ENCODE measurements at places on chromosomes 16 and 17.

DNA sequence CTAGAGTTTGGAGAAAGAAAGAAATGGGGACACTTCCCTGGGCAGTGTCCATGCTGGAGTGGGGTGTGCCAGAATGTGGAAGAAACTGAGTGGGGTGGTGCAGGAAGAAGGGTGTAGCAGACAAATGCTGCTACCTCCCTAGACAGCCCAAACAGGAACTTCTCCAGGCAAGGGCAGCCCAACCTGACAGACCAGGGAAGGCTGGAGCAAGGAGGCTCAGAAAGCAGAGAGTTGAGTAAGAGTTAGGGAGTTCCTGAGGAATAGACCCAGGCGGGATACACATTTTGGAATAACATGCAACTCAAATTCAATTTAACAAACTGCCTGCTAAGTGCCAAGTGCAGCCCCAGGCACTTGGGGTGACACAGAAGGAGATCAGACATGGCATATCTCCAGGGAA lies 1.0 kb upstream of the MYO18A start:
- DNase-seq, result no peak

DNA sequence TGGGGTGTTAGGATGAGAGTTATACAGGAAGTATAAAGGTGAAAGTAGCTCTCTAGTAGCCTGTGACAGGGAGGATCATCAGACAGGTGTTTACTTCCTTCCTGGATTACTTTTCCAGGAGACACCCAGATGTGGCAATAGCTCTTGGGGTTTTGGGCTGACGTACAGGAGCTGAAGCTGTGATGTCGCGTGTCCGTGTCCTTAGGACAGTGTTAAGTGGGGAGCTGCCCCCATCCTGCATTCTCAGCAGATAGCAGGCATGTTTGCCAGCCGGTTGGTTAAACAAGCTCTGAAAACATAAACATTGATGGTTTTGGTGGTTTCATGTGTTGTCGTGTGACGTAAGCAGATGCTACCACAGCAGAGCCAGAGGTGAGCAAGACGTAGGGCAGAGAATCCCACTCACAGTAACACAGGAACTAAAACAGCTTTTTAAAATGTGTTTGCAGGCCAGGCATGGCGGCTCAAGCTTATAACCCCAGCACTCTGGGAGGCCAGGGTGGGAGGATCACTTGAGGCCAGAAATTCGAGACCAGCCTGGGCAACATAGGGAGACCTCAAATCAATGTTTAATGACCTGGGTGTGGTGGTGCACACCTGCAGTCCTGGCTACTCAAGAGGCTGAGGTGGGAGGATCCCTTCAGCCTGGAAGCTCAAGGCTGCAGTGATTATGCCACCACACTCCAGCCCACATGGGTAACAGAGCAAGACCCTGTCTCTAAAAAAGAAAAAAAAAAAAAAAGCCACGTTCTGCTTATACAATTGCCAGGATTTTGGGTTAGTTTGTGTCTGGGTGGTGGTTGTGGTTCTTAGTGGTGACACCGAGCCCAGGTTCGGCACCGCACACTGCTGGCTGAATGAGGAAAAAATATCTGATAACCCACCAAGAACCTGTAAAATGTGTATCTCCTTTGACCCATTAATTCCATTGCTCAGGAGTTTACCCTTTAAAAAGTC lies 18.2 kb upstream of the IL17C start:
- DNase-seq, result no peak

DNA sequence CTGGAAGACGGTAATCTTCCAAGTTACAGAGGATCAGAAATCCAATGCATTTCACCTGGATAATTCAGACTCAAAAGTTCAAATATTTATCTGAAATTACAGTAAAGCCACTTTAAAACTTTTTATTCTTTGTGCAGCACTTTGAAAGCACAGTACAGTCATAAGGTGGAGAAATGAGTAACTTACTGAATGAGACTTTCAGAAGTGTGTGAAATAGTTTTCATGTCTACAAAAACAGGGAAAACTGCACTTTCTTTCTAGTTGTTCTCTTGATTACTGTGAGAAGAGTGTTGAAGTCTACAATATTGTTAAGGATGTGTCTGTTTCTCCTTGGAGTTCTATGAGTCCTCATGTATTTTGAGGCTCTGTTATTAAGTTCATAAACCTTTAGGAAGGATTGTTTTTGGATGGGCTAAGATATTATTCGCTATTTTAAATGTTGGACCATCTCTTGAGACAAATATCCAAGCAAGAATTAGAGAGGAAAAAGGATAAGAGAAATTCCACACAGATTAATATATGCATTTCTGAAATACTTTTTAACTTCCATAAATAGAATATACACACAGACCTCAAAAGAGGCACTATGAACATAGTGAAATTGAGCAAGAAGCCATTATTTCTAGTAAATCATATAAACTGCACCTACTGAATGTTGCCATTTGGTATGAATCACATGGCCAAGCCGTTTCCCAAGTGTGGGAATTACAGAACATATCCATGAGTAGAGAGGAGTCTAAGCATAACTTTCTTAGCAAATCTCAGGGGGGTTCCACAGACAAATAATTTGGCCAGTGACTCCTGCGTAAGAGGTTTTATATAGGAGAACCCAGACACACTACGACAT lies 83.6 kb upstream of the PLEKHM1 start:
- DNase-seq, result no peak

DNA sequence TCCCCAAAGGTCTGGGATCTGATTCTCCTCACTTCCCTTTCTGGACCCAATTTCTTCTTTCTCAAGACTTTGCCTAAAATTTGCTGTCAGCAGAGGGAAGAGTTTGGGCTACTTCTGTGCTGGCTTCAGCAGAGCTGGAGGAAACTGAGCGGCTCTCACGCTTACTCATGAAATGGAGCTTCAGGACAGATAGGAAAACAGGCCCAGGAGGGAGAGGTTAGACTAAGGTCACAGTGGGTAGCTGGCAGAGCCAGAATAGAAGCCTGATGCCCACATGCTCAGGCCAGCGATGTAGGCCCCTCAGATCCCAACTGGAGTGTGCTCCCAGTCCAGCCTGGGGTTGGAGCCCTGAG lies 593 bp downstream of the SLC38A7 start:
- no peak for DNase-seq

DNA sequence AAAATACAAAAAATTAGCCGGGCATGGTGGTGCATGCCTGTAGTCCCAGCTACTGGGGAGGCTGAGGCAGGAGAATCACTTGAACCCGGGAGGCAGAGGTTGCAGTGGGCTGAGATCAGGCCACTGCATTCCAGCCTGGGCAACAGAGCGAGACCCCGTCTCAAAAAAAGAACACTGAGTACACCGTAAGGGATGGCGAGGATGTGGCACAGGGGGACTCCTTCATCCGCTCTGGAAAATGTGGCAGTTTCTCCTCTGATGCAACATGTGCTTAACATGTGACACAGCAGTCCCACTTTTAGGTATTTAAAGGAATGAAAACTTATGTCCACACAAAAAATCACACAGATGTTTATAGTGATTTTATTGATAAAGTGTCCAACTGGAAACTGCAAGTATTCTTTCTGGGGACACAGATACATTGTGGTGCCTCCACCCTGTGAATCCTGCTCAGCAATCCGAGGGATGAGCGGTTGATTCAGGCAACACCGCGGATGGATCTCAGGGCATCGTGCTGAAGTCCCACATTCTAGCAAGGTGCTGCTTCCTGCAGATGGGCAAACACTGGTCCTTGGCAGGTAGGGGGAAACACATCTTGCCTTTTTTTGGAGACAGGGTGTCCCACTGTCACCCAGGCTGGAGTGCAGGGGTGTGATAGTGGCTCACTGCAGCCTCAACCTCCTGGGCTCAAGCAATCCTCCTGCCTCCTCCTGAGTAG lies 3.5 kb upstream of the C16orf95 start:
- no peak for DNase-seq

All from cerebellar nuclear complex (tissue), 1 donor.